ENCODE measurements at places on chromosomes 5 and 9. TPM values are rescaled to one million over a fixed set of nuclear protein-coding genes. Genes with fewer than 3 reads are reported as not detected.
A peak's percentile ranks its signal among the peaks of the same experiment; 100 is the strongest.

- DNase-seq, result no peak
Observed at GRCh38 chr5:125210242-125210947, 464.0 kb upstream of the ZNF608 start.

DNA sequence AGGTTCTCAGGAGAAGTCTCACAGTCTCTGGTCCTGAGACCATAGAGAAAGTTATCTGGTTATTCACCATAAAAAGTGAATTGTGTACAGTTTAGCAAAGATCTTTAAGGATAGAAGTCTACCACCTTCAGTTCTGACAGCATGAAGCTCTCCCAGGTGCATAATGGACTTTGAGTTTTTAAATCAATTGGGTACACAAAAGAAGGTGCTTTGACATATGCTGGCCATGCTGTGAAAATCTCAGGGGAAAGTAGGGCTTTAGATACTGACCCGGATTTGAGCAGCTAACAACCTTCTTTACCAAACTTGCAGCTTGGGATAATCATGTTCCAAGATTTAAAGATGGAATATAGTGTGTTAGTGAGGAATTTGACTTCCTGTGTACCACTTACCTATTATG, 264.2 kb downstream of the ZSWIM6 start:
- no peak for DNase-seq

The TPPP gene
- total RNA-seq, result 0.70 TPM

- DNase-seq, result no peak
Observed at GRCh38 chr5:145471026-145471425, 364.1 kb downstream of the PRELID2 start.

GRCh38 chr5:121870489-121870888, 18.8 kb downstream of the FTMT start:
- no peak for DNase-seq

The FAM221B gene
- not detected for total RNA-seq

DNA sequence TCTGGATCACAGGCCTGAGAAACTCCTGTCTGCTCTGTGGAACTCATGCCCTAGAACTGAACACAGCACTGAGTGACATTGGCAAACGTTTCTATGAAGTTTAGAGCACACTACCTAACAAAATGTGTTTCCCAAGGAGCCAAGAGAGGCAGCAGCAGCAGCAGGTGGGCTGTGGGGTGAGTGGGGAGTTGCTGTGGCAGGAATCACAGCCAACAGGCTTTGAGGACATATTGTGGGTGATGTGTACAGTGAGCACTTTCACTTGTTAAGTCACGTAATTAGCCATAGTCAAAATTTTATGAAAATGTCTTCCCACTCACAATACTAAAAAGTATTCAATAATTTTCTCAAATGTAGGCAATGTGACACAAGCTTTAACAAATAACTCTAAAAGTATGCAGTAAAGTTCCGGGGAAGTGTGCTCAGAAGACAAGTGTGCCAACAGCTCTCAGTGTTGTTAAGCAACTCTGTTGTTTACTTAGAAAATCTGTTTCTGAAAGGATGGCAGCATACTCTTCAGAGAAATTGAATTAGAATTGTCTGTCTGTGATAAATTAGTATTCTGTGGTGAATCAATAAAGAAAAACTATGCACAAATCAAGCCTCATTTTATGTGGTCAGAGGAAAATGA, 482.1 kb downstream of the SEMA5A start:
- no peak for DNase-seq

DNA sequence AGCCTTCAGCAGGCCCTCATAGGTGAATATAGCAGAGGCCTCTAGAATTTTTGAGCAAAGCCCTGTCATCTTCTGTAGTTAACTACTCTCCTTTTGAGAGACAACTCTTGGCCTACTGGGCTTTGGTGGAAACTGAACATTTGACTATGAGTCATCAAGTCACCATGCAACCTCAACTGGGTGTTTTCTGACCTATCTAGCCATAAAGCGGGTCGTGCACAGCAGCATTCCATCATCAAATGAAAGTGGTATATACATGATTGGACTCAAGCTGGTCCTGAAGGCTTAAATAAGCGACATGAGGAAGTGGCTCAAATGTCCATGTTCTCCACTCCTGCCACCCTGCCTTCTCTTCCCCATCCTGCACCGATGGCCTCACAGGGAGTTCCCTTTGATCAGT, 1115.5 kb downstream of the TAF11L14 start:
- no peak for DNase-seq

The TMEM232 gene
- 4.2 TPM for total RNA-seq

The RBM18 gene
- total RNA-seq, result 15.8 TPM

The NR5A1 gene
- not detected for total RNA-seq

The SURF6 gene
- total RNA-seq, result 29.4 TPM

DNA sequence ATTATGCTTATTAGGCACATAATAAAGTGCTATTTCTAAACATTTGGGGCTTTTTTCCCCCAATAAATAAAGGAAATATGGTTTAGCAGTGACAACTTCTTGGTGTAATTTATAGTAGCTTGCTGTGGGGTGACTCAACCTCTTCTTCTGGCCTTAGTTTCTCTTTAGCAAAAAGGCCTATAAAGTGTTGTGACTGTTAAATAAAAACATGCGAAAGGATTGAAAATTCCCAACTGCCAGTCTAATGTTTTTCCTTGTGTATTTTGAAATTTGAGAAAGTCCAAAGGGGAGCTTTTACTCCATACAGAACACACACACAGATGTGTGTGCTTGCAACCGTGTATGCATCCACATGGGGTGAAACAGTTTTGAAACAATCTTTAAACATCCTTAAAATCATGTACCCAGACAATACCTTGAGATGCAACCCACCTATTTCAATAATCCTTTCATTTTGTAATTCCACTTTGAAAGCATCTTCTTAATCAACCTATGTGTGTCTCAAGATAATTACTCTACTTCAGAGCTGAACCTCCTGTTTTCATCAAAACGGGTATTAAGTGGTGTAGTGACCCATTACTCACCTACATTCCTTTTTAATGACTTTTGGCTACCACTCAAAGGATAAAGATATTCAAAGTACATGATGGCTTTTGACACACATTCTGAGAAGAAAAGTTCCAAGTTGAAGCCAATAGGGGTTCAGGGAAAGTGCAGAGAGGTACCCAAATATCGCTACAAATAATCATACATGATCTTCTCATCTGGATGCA, 123.8 kb downstream of the DROSHA start:
- DNase-seq, result no peak

The PFN3 gene
- total RNA-seq, result not detected

- no peak for DNase-seq
Observed at GRCh38 chr9:8871796-8872445, 1072.3 kb upstream of the DMAC1 start.

DNA sequence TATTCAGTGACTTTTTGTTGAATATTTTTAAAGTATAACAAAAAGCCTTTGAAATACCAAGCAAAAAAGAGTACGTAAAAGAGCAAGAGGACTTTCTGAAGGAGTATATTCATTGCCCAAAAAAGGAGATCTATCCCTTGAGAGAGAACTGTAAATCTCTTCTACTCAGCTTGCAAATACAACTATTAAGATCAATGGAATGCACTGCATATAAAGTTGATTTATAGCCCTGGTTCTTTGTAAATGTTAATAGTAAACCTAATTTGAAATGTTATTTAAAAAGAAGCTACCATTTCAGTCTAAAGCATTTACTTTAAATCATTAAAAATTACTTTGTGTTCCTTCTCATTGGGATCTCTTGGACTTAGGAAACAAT, 168.1 kb downstream of the PDE4D start:
- DNase-seq, result no peak

DNA sequence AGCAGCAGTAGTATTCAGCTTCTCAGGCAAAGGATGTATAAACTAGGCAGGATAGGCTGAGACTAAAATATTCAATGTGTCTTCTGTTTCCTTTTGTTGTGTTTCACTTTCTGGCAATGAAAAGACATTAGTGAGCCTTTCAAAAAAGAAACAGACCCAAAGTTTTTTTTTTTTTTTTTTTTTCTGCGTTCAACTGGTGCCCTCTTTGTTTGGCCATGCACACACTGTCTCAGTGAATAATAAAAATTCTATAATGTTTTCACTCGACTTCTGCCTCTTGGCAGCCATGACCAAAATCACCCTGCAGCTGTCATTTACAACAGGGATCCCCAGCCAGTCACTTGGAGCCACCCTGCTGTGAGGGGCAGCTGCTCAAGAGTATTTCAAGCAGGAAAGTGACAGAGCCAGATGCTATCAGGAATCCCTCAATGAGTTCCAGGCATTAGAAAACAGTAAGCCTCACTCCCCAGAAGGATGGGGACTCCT, 44.0 kb upstream of the MAN2A1 start:
- DNase-seq, result peak; percentile 80

DNA sequence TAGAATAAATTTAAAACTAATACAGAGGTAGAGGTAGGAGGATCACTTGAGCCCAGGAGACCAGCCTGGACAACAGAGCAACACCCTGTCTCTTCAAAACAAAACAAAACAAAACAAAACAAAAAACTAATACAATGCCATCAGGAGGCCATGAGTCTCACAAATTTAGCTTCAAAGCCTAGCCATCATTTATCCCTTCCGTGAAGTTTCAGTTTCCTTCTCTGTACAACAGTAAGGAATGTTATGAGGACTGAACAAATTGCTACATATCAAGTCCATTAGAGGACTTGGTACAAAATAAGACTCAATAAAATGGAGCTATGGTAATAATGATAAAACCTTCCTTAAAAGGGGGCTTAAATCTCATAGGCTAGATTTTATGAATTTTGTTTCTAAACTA, 60.8 kb downstream of the MAPKAP1 start:
- DNase-seq, result no peak

The TNC gene
- total RNA-seq, result 73.3 TPM

DNA sequence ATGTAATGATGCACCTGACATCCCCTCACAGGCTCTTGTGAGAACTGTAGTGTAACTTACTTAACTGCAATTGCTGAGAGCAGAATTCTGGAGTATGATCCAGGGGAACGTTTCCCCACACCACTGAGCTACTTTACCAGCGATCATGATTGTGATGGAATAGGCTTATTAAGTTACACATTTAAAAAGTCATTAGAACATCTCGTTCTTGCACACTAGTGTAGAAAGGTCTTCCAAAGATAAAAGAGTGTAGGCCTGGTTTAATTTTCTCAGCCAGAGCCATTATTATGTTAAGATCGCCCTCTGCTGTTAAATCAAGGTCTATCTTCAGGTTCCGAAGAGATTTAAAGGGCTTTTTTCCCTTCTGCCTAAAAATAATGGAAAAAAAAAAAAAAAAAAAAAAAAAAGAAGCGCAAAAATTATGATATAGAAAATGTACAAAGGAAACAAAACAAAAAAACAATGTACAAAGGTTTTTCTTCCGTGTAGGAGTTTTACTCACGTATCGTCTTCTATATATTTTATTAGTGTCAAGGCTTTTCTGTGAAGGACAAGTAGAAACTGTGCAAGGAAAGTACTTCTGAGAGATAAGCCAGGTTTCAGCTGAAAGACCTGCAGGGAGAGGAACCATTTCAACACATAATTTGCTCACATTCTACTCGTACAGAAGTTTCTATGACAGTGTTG, 18.6 kb upstream of the MOB3B start:
- DNase-seq, result no peak

GRCh38 chr9:131179561-131180219, 54.3 kb downstream of the NUP214 start:
- no peak for DNase-seq

- no peak for DNase-seq
Observed at GRCh38 chr5:158709279-158709678, 390.4 kb downstream of the EBF1 start.

GRCh38 chr5:78604689-78605285, 43.8 kb downstream of the LHFPL2 start:
- no peak for DNase-seq

The FANCG gene
- 112 TPM for total RNA-seq

GRCh38 chr5:149683964-149684363, 46.1 kb upstream of the PPARGC1B start:
- no peak for DNase-seq

DNA sequence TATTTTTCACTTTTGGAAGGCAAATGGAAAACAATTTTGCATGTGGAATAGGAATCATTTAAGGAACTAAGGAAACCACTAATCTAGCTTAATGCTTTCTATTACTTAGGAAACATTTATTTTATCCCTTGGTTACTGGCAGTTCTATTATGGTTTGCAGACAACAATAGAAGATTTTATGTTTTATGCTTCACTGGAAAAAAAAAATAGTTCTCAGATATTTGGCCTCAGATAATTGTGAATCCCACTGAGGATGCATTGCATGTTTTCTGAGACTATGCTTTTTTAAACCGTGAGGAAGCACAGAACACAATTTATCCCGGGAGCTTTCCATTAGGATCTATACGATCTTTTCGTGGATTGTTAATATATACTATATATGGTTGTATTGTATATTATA, 356.9 kb downstream of the CSNK1G3 start:
- DNase-seq, result no peak

The BBLN gene
- total RNA-seq, result 82.1 TPM

- no peak for DNase-seq
Observed at GRCh38 chr5:102107865-102108264, 188.2 kb downstream of the SLCO4C1 start.

The PCDHB11 gene
- 2.9 TPM for total RNA-seq

The PKD2L2 gene
- total RNA-seq, result not detected

DNA sequence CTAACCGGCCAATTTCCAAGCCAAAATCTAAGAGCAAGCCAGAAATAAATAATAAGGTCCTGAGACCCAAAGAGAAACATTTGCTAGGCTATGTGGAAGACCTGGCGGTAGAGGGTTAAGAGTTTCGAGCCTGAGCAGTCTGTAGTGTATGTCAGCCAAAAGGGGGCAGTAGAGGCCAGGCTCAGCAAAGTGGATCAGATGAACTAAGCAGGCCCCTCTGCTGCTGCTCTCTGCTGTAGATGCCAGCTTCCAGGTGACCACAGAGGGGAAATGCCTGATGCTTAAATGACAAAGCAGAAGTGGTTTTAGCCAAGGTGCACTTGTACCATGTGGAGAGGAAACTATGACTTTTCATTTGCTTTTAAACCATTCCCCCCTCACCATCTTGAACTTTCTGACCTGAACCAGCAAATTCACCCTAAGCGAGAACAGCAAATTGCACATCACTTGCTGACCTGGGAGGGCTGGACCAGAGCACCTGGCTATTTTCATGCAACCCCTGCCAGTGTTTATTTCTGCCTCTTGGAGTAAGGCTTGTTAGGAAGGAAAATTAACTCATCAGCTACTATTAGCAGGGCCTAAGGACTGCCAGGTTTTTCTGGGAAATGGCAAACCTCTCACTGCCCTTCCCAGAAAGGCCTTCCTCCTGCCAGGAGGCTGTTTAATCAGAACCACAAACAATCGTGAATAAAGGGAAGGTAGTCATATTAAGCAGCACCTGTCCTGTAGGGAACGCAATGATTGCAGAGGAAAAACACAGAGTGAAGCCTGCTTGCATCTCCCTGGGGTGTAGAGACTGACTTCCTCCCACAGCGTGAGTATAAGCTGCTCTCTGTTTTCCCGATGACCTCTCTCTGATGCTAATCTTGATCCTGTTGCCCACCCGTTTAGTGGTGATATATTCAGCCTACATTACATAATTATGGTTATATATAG, 818.2 kb downstream of the TLR4 start:
- DNase-seq, result peak; percentile 92

The GABRP gene
- total RNA-seq, result 1.2 TPM

Data from endodermal cell (in vitro differentiated cells).